ENCODE measurements at places on chromosomes 11 and 22. TPM values are rescaled to one million over a fixed set of nuclear protein-coding genes. Genes with fewer than 3 reads are reported as not detected.

Gene SHISAL1
- not detected for total RNA-seq

Gene CDCA5
- total RNA-seq: 108 TPM

Gene CARD18
- total RNA-seq: not detected

Gene TSSK2
- not detected for total RNA-seq

Data from activated CD8-positive, alpha-beta memory T cell treated with anti-CD3 and anti-CD28 coated beads for 36 hours (primary cell).